Mesangial cell (primary cell): ENCODE measurements at places on chromosomes 11 and 22. TPM values are rescaled to one million over a fixed set of nuclear protein-coding genes. Genes with fewer than 3 reads are reported as not detected.

Gene PGM2L1
- 6.8 and 7.5 TPM in 2 replicates for total RNA-seq

Gene CNGA4
- under 0.01 TPM in 1 of 2 replicates, not detected in the other for total RNA-seq

Gene DGAT2
- 0.65 and 1.0 TPM in 2 replicates for total RNA-seq

Gene OVOL1
- 0.51 TPM in 1 of 2 replicates, not detected in the other for total RNA-seq

Gene OR52E2
- not detected in 2 replicates for total RNA-seq

Gene OR52K1
- total RNA-seq = not detected in 2 replicates

Gene DTX4
- 1.3 and 17.4 TPM in 2 replicates for total RNA-seq

Gene CD3G
- not detected in 2 replicates for total RNA-seq

Gene OR8G1
- not detected in 2 replicates for total RNA-seq

Gene APOBEC3A
- not detected in 2 replicates for total RNA-seq

Gene NEFH
- 1.0 and 2.0 TPM in 2 replicates for total RNA-seq

Gene MUC5AC
- not detected in 2 replicates for total RNA-seq

Gene CTTN
- 157 and 209 TPM in 2 replicates for total RNA-seq

Gene TRABD
- 43.7 and 56.1 TPM in 2 replicates for total RNA-seq

Gene MMP10
- total RNA-seq = 0.13 and 1.1 TPM in 2 replicates

Gene RAC2
- total RNA-seq = 56.3 and 104 TPM in 2 replicates

Gene FDXACB1
- 3.0 and 3.1 TPM in 2 replicates for total RNA-seq

Gene CCDC116
- total RNA-seq = 0.13 and 0.16 TPM in 2 replicates

Gene ARHGAP8
- 3.9 and 8.9 TPM in 2 replicates for total RNA-seq

Gene UBQLNL
- 0.25 TPM in 1 of 2 replicates, not detected in the other for total RNA-seq

Gene APOA1
- total RNA-seq = 0.25 TPM in 1 of 2 replicates, not detected in the other

Gene SHISA8
- not detected in 2 replicates for total RNA-seq

Gene RFPL2
- not detected in 2 replicates for total RNA-seq

Gene DCHS1
- total RNA-seq = 3.1 and 17.2 TPM in 2 replicates

Gene ZNF280B
- total RNA-seq = 1.8 and 2.0 TPM in 2 replicates

Gene CSF2RB
- not detected in 2 replicates for total RNA-seq

Gene CDC42BPG
- total RNA-seq = 2.1 and 10.1 TPM in 2 replicates

Gene TLCD5
- total RNA-seq = 3.1 and 9.1 TPM in 2 replicates

Gene ACTN3
- total RNA-seq = under 0.01 and 0.13 TPM in 2 replicates

Gene GLB1L2
- total RNA-seq = 6.2 and 9.4 TPM in 2 replicates

Gene OR52E8
- total RNA-seq = not detected in 2 replicates

Gene C22orf42
- not detected in 2 replicates for total RNA-seq

Gene PLEKHA7
- 12.4 and 12.7 TPM in 2 replicates for total RNA-seq

Gene B4GALNT4
- total RNA-seq = 13.9 and 21.6 TPM in 2 replicates

Gene SLC22A12
- total RNA-seq = not detected in 2 replicates

Gene TRIM64C
- total RNA-seq = not detected in 2 replicates

Gene CCDC15
- total RNA-seq = 0.25 and 2.3 TPM in 2 replicates

Gene BLID
- 0.13 and 0.16 TPM in 2 replicates for total RNA-seq

Gene UBQLN3
- not detected in 2 replicates for total RNA-seq
